ENCODE measurements at places on chromosomes 3 and 15.

DNA sequence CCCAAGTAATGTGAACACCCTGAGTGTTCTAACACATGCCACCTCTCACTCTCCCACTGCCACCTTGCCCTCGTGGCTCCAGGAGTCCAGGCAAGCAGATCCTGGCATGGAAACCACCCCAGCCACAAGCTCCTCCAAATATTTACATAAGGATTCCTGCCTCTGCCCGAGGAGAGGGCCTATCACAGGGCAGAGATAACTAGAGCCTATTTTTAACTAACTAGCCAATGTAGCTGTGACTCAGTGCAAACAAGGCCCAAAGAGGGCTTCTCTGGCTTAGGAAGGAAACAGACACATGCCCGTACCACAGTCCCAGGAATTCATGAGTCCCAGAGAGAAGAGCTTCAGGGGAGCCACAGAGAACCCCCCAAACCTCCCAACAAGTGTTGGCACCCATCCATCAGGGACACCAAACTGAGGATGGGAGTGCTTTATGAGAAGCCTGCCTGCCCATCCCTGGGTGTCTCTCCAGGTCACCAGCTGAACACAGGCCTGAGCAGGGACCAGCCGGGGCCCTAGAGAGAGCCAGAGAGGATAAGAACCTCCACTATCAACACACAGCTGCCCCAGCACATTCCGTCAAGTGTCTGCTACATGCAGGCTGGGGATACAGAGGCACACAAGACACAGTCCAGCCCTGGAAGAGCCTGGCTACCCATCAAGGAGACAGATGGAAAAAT, 9.2 kb downstream of the FYCO1 start:
- ATAC-seq, result no peak

GRCh38 chr3:152589644-152590043, 245.3 kb upstream of the P2RY1 start:
- ATAC-seq, result no peak

GRCh38 chr3:8651418-8652323, 7.1 kb upstream of the SSUH2 start:
- ATAC-seq, result no peak

- ATAC-seq, result no peak
These were observed 38.1 kb downstream of the CHAC1 start for GRCh38 chr15:40991355-40991754.

- ATAC-seq, result no peak
These were observed 6.9 kb upstream of the KLHL40 start for GRCh38 chr3:42678447-42678846.

GRCh38 chr15:65740148-65740547, 51.9 kb downstream of the DENND4A start:
- no peak for ATAC-seq
